ENCODE measurements at places on chromosomes 4 and X. TPM values are rescaled to one million over a fixed set of nuclear protein-coding genes. Genes with fewer than 3 reads are reported as not detected.

DNA sequence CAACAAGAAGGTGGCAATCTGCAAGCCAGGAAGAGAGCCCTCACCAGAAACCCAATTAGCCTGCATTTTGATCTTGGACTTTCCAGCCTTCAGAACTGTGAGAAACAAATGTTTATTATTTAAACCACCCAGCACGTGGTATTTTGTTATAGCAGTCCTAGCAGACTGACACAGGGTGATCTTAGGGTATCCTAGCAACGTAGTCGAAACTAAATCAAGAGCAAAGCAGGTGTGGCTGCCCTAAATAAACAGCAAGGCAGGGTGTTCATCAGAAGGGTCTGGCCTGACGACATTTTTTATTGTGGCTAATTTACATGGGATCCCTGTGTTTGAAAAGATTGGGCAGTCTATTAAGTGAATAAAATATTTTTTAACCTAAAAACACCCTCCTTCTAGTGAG lies 198.8 kb downstream of the VEGFC start:
- DNase-seq: no peak

- no peak for DNase-seq
Observed at GRCh38 chr4:2484185-2484584, 15.3 kb downstream of the RNF4 start.

DNA sequence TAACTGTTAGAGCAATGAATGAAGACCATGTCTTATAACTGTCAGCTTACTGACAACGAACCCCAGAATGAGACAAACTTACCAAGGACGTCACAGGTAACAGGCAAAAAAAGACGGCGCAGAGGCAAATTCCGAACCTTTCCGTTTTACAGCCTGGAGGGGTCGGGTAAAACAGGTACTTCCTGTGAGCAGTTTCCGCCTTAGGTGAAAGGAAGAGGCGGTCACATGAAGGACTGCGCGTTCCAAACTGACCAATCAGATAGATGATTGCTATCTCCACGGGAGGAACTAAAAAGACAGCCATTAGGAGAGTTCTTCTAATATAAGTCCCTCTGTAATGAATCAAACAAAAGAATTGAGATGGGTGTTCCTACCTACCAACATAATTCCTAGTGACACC lies at the start of gene COX7B2:
COX7B2 (minus strand) TSS at position 168 of the 400 bp plus-strand sequence. CDS start 174,053 bp downstream, outside the sequence.
- no peak for DNase-seq

S100P gene
- 20.3 TPM for total RNA-seq

SYTL5 gene
- total RNA-seq: 0.05 TPM

WAS gene
- 95.2 TPM for total RNA-seq

- no peak for DNase-seq
Observed at GRCh38 chr4:947491-947971, 15.3 kb downstream of the TMEM175 start.

P2RY10 gene
- total RNA-seq: 38.8 TPM

ENOPH1 gene
- total RNA-seq: 70.8 TPM

- no peak for DNase-seq
Observed at GRCh38 chr4:80115368-80116181, 42.5 kb upstream of the ANTXR2 start.

GRCh38 chr4:15754323-15754722 lies 23.8 kb upstream of the CD38 start:
- peak; percentile 70 for DNase-seq

ADGRG4 gene
- total RNA-seq: not detected

ADH1C gene
- not detected for total RNA-seq

DNA sequence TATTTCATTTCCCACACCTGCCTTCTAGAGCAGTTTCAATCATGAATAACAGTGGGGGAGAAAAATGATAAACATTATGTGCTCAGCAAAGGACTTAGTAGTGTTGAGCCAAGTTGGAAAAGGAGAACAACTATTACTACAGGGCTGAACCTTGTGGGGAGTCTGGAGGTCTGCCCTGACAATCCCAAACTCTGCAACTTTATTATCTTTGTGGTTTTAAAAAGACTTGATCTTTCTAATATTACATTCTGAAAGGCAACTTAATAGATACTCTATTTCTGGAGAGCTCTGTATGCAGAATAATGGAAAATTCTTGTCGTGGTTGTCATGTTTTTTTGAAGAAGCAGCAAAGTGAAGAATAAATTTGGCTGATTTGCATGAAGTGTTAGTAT lies 116.1 kb downstream of the SPCS3 start:
- no peak for DNase-seq
